ENCODE measurements at places on chromosomes 5 and 9.

GRCh38 chr5:81895307-81895706, 76.5 kb upstream of the ATG10 start:
- no peak for DNase-seq

- DNase-seq, result no peak
Measured at GRCh38 chr5:140322751-140323731, 20.1 kb upstream of the PFDN1 start.

DNA sequence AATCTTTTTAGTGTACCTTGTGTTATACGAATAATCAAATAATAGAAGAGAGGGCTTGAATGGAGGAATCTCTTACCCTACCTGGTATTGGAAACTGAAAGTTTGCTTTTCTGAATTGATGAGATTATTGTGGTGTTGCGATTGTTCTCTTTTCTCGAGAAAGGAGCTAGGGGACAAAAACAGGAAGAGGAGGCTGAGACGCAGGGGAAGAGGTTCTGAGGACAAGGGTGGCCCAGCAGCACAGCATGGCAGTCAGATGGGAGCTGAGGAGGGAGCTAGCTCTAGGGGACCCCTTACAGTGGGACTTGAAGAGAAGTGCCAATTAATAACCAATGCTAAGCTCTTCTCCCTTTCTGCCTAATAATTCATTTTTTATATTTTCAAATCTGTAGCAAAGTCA, 183.3 kb upstream of the DMAC1 start:
- DNase-seq, result no peak

DNA sequence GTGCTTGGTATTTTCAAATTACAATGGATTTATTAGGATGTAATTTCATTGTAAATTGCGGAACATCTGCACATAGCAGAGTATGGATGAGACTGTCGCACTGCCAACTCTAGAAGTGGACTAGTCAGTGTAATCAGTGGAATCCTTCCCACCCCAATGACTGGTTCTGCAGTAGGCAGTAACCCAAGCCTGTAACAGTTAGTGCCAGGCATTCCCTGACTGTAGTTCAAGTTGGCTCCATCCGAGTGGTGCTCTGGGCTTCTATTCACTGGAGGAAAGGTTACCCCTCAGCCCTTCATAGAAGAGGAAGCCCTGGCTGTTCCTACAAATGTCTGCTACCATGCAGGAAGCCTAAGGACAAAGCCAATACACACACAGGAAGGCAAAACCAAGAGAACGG, 23.2 kb downstream of the AK3 start:
- DNase-seq, result no peak

DNA sequence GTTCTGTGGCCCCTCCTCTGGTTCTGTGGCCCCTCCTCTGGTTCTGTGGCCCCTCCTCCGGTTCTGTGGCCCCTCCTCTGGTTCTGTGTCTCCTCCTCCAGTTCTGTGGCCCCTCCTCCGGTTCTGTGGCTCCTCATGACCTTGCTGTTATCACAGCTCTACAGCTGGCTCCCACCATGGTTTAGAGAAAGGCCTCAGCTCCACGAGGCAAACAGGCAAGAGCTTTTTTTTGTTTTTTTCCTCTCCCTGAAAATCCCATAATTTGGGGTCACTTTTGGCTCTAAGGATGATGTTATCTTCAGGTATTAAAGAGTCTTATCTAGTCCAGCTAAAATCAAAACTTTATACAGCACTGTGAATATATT, 31.8 kb downstream of the C5orf15 start:
- DNase-seq, result no peak

DNA sequence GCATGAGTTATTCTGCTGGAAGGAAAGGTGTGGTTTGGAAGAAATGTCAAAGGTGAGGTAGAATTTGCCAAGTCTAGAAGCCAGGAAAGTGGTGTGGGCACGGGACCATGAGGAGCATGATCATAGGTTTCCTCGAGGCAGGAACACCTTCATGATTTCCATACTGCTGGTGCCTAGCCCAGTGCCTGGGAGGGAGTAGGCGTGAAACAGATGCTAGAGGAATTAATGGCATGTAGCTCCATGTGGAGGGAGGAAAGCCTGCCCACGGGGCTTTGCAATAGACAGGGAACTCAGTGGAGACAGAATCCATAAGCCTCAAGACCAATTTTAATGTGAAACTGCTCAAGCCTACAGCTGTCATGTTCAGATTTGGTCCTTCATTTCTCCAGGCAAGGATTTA, 35.1 kb downstream of the TTLL11 start:
- no peak for DNase-seq

- no peak for DNase-seq
Measured at GRCh38 chr5:179250561-179251225, 94.6 kb downstream of the ADAMTS2 start.

- no peak for DNase-seq
Measured at GRCh38 chr5:131274326-131275063, 10.6 kb downstream of the CDC42SE2 start.

DNA sequence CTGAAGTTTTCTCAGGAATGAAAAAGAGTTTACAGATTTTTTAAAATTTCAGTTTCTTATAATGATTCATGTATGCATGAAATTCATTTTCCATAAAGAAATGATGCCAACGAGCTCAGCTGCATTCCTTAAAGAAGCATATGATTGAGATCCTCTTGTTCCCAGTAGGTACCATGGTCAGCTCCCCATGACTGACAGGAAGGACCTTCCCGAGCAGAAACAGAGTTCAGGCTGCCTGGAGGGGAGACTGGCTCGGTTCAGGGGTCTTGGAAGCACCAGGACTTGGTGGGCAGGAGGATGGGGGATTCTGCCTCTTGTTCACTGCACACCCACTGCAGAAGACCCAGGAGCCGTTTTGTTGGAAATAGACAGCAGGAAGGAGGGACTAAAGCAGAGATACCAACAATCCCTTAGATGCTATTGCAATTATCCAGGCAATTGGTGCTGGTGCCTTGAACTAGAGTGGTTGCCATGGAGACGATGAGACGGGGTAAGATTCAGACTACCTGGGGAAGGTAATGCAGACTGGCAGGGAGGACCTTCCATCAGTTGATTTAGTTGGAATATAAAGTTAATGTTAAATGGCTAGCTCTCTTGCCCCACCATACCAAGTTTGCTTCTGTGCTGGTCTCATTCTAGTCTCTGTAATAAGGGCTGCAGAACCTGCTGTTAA, 447.8 kb downstream of the MTRR start:
- no peak for DNase-seq

DNA sequence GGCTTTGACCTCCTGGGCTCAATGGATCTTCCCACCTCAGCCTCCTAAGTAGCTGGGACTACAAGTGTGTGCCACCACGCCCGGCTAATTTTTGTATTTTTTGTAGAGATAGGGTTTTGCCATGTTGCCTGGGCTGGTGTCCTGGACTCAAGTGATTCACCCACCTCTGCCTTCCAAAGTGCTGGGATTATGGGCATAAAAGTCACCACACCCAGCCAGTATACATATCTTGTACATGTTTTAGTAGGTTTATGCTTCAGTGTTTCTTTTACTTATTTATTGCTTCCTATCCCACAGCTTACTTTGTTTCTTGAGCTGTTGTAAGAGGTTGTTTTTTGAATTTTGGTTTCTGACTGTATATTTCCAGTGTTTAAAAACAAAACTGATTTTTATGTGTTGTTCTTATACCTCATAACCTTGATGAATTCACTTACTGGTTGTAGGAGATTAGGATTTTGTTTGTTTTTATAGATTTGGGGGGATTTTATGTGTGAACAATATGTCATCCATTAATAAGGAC, 12.9 kb downstream of the FBXW5 start:
- no peak for DNase-seq

- no peak for DNase-seq
Measured at GRCh38 chr9:92711844-92712243, 41.9 kb upstream of the IPPK start.

GRCh38 chr9:95104980-95105379, 212.5 kb downstream of the FANCC start:
- no peak for DNase-seq

DNA sequence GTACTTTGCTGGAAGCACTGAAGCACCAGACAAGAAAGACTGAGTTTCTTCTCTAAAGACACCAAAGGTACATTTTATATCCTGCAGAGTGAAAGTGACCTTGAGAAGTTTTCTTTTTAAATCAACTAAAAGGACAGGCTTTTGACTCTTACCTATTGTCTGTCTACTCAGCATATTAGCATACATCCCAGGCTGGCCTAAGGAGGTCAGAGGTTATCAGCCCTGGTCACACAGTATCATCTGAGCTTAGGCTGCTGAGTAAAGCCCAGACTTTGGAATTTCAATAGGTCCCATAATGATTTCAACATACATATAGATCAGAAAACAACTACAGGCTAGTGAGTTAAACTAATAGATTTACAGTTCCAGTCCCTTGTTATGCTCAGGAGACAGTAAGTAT, 10.1 kb upstream of the CDH9 start:
- no peak for DNase-seq

GRCh38 chr5:146697211-146697610, 181.2 kb upstream of the GPR151 start:
- DNase-seq, result no peak

DNA sequence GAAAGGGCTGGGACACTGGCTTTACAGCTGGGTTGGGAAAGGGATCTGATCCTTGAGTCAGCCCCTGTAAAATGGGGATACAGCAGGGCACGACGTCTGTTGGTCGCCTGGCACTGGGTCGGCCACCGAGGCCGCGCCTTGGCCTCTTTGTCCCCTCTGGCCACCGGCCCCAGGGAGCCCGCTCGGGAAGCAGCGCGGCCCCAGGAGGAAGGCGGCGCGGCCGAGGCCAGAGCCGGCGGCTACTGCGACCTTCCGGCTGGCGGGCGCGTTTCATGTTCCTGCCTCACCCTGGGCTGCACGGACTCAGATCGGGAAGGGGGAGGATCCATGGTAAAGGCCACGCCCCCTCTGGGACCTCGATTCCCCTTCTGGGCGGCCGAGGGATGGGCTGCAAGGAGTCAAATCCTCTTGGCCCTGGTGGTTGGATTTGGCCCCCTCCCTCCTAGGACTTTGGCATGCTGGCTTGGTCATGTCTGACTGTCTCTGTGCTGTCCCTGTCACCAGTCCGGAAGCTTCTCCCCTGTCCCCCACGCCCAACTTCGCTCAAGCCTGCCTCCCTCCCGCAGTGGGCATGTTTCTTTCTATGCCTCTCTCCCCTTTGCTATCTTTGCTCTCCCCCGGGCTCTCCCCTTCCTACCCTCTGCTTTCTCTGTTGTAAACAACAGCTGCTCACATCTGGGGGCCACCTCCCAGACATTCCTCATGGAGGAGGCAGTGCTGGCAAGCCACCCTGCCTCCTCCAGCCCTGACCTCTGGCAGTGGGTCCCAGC, 25.8 kb downstream of the FPGS start:
- DNase-seq, result no peak

DNA sequence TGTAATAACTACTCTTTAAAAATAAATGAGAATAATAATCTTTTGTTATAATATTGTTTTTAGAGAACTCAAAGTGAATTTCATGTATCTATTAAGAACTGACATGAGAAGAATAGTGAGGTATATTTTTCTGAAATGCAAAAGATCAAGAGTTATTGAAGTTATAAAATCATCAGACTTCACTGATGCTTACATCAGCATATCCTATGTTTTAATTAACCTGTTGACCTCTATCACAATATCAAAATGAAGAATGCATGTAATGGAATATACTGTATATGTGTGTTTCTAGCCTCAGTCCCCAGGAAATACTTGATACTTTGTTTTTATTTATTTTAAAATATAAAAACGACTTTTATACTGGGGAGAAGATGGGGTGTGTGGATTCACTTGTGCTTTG, 533.1 kb downstream of the KCTD16 start:
- DNase-seq, result no peak

GRCh38 chr9:133103987-133104505, 17.0 kb downstream of the RALGDS start:
- no peak for DNase-seq

Measured in activated T-cell treated with anti-CD3 and anti-CD28 coated beads for 48 hours (primary cell).